ENCODE measurements at places on chromosomes 12 and 14.
A peak's percentile ranks its signal among the peaks of the same experiment; 100 is the strongest.

DNA sequence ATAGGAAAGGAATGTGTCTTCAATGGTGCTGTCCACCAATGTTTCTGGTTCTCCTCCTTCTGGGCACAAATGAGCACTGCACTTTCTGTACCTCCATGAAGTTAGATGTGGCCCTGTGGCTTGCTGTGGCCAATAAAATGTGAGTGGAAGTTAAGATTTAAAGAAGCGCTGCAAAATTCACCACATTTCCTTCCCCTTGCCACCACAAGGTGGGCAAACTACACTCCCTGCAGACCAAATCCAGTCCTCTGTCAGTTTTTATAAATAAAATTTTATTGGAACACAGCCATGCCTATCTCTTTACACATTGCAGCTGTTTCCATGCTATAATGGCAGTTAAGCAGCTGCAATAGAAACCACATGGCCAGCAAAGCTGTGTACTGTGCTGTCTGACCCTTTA is 141.4 kb upstream of the TMPO start:
- no peak for DNase-seq

DNA sequence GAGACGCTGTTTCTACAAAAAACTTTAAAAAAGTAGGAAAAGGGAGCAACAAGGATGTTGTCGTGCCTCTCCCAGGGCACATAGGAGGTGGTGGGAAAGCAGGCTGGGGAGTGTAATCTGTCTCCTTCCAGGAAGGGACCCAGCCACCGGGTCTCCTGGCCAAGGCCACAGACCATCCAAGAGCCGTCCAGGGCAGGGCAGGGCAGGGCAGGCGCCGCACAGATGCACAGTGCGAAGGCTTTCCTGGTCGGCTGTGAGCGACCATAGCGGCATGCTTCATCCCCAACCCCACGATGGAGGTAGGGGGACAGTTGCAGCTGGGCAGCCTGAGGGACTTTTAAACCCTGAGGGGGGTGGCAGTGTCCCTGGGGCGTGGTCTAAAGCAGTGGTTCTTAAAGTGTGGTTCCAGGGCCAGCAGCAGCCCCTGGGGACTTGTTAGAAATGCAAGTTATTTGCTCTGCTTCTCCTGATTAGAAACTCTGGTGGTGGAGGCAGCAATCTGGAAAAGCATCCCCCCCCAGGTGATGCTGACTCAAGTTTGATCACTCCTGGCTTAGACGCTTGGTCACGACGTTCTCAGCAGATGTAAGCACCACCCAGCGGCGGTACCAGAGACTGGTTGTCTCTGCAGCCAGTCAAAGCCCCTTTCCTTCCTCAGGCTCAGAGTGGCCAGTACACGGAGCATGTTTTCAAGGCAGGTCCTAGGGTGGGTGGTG is 197.4 kb upstream of the PRMT8 start:
- peak; percentile 52 for DNase-seq

DNA sequence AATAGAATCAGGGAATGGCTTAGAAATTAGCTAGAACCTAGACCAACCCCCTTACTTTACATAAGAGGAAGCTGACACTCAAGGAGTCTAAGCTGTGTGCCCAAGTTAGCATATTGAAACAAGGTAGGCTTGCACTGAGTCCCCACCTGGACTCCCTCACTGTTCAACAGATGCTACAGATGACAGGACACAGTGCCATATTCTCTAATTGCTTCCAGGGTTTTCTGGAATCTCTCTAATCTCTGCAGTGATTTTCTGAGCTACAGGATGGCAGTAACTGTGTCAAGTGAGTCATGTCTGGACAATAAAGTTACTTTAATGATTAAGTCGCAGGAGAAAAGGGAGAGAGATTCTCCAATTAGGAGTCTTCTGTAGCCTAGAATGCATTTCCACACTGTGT is 35.8 kb downstream of the AKAP6 start:
- no peak for DNase-seq

- DNase-seq: peak; percentile 36
Measured at GRCh38 chr12:50062728-50063460, 5.5 kb downstream of the ASIC1 start.

DNA sequence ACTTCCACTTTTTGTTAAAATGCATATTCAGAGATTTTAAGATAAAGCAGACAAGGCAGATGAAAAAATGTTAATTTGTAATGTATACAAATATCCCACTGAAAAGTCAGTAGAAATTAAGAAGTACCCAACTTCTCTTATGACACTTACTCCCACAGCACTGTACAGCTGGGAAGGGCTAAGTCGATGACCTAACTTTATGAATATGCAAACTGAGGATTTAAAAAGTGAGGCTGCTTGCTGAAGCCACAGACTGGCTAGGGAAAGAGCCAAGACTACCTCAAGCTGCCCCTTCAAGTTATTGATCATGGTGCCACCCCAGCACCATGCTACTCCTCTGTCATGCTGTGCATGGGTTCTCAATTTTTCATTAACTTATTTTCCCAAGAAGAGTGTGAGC is 17.0 kb downstream of the PPM1H start:
- no peak for DNase-seq

- no peak for DNase-seq
Measured at GRCh38 chr12:85843606-85844310, 7.5 kb upstream of the RASSF9 start.

DNA sequence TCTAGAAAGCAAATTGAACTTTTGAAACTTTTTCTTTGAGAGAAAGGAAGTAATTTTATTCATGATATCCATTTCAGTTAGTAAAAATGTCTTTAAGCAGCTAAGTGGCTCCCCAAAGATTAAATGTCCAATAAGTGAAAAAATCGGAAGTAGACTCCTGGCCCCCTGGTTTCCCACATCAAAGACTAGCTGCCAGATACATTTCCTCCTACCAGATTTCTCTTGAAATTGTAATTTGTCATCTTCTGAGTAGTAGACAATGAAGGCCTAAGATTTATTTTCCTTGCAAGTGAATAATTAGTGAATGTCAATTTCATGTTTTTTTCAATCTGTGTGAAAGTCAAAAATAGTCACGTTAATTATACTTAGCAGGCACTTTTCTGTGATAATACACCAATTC is 321.9 kb downstream of the SYT1 start:
- DNase-seq: no peak

- DNase-seq: peak; percentile 79
Measured at GRCh38 chr12:48814262-48815125, 3.8 kb upstream of the CACNB3 start.

- DNase-seq: no peak
Measured at GRCh38 chr12:83224012-83224411, 537.3 kb downstream of the TMTC2 start.

GRCh38 chr12:98084391-98084790 is 431.0 kb upstream of the TMPO start:
- DNase-seq: no peak

DNA sequence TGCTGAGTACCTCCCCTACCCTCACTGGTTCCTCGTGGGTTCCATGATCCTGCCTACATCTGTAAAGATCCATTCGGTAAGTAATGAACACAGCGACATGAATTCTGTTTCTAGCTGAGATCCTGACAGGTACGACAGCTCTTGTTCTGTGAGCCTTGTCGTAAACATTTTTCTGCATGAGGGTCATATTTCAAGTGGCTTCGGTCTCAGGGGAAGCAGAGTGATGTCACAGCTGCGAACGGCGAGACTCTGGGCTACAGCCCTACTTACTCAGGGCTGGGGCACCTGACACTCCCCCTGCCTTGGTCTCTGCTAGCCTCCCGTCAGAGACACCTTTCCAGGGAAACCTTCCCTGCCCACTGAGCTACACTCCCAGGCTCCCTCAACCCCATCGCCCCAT is 85.8 kb downstream of the RBM19 start:
- DNase-seq: no peak

DNA sequence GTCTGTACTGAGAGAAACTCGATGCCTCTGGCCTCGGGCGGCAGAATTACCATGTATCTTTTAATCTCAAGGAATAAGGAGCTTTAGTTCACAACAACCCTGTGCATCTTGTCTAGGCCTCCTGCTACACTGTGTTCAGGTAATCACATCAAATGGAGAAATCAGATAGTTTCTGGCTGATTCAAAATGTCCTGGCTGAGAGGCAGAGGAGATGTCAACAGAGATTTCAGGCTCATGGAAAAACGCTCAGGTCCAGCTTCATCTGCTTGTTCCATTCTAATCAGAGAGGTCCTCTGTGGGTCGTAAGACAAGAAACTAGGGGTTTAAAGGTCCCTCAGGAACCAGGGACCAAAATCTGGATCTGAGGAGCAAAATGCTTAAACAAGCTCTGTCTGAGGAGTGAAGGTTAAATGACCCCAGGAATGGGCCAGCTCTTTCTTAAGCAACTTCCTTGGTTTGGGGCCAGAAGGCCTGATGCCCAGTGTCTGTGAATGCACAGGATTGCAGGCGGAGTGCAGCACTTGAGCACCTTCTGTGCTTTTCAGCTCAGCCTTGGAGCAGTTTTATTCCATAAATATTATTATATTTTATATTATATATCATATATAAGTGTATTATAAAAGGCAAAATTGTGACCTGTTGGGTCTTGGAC is 170.2 kb upstream of the PRICKLE1 start:
- peak; percentile 58 for DNase-seq

DNA sequence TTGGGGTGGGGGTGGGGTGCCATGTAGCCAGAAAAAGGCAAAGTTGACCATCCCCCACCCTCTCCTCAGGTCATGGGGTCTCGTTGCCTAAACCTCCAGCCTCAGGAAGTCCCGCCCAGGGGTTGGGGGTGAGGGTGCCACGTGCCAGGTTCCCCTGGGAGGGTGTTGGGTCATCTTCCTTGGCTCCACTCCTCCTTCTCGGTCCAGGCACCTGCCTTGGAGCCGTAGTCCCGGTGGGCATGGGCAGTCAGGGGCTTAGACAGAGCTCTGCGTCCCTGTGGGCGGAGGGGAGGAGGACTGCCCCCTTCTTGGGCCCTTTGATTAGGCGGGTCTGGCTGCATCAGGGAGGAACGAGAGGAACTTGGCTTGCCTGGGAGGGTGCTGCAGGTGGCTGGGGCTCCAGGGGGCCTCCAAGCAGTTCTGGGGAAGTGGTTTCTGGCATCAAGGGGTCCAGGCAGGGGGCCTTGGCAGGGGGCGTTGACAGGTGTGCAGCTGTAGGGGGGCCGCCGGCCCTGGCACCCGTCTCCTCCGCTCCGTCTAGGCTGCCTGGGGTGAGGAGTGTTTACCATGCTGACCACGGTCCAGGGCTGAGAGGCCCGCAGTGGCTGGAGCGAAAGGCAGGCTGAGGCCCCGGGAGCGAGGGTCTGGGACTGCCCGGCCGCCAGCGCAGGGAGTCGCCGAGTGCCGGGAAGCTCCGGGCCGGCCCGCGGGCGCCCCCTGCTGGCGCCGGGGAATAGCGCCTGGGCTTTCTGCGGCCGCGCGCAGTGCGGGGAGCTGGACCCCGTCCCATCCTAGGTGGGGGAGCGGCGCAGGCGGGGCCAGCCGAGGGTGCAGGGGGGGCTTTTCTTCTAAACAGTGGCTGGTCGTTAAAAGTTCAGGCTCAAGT is 7.9 kb downstream of the SETD1B start:
- DNase-seq: peak; percentile 63

GRCh38 chr14:101619484-101619883 is 58.2 kb downstream of the DIO3 start:
- no peak for DNase-seq
